Occipital lobe (tissue), 3 donors: ENCODE measurements at places on chromosomes 12 and 14. TPM values are rescaled to one million over a fixed set of nuclear protein-coding genes. Genes with fewer than 3 reads are reported as not detected.

GRCh38 chr12:15404485-15404884 is 82.2 kb downstream of the PTPRO start:
- DNase-seq = no peak

GRCh38 chr12:66500841-66501240 is 178.0 kb downstream of the GRIP1 start:
- DNase-seq = no peak

GRCh38 chr12:89873745-89874144 is 165.1 kb upstream of the ATP2B1 start:
- DNase-seq = no peak

GRCh38 chr12:128797119-128798118 is 26.3 kb downstream of the SLC15A4 start:
- no peak for DNase-seq

DNA sequence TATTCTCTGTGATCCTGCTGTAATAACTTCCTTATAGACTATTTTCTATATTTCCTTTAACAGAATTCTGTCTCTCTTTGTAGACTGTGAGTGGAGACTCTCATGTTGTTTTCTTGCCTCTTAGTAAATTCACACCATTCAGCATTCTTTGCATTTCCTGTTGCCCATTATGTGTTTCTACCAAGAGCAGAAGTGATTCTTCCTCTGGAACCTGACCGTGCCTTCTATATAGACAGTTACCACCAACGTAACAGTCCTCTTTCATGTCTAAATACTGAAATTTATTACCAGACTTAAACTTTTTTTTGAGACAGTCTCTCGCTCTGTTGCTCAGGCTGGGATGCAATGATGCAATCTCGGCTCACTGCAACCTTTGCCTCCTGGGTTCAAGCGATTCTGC is 31.1 kb downstream of the METAP2 start:
- DNase-seq = no peak

GRCh38 chr12:78958941-78959340 is 94.4 kb downstream of the SYT1 start:
- DNase-seq = no peak

DNA sequence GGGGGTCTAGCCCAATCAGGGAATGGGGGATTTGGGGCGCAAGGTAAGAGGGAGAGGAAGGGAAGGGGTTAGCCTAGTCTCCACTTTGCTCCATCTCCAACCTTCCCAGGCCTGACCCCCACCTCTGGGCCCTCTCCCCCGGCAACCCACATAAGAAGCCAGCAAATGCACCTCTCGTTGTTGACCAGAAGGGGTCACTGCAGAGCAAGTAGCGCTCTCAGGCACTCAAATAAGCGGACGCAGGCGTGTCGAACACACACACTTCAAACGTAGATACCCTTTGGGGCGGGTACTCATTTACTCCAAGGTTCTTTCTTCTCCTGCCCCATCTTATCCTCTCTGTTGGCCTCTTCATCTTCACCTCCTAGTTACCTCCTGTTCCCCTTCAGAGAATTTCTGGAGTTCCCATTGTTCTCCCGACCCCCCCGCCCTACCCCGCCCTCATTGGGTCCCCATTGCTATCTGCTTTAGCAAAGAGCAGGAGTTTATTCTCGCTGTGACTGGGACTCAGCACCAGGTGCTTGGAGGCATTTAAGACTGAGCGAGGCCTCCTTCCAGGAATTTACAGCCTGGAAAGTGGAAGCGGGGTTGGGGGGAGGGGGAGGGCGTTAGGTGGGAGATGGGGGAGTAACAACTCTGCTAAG is 1.5 kb upstream of the SRRM4 start:
- peak; percentile 42 for DNase-seq

GRCh38 chr14:96062010-96062409 is 22.8 kb downstream of the C14orf132 start:
- DNase-seq = no peak

GRCh38 chr14:101116065-101116464 is 212.5 kb upstream of the RTL1 start:
- DNase-seq = no peak

DNA sequence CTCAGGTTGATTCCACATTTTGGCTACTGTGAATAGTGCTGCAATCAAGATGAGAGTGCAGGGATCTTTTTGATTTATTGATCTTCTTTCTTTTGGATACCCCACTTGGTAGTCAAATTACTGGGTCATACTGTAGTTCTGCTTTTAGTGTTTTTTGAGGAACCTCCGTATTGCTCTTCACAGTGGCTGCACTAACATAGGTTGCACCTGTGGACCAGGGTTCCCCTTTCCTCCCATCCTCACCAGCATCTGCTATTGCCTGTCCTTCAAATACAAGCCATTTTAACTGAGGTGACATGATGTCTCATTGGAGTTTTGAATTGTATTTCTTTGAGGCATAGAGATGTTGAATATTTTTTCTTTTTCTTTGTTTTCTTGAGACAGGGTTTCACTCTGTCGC is 152.5 kb upstream of the TMEM132C start:
- no peak for DNase-seq

DNA sequence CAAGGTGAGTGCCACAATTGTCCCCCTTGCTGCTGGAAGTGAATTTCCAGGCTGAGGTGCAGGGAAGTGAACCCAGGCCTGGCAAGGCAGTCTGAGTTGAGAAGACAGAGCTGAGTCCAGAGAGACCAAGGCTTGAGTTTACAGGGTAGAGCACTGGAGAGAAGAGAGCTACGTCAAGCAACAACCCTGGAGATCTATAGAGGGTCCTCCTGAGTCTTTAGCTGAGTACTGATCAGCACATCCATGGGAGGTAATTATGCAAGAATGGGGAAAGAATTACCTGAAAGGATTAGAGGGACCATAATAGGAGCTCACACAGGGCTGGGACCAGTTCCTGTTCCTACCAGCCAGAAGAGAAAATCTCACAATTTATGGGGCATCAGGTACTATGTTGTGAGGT is 190.7 kb downstream of the NEDD1 start:
- DNase-seq = no peak

DNA sequence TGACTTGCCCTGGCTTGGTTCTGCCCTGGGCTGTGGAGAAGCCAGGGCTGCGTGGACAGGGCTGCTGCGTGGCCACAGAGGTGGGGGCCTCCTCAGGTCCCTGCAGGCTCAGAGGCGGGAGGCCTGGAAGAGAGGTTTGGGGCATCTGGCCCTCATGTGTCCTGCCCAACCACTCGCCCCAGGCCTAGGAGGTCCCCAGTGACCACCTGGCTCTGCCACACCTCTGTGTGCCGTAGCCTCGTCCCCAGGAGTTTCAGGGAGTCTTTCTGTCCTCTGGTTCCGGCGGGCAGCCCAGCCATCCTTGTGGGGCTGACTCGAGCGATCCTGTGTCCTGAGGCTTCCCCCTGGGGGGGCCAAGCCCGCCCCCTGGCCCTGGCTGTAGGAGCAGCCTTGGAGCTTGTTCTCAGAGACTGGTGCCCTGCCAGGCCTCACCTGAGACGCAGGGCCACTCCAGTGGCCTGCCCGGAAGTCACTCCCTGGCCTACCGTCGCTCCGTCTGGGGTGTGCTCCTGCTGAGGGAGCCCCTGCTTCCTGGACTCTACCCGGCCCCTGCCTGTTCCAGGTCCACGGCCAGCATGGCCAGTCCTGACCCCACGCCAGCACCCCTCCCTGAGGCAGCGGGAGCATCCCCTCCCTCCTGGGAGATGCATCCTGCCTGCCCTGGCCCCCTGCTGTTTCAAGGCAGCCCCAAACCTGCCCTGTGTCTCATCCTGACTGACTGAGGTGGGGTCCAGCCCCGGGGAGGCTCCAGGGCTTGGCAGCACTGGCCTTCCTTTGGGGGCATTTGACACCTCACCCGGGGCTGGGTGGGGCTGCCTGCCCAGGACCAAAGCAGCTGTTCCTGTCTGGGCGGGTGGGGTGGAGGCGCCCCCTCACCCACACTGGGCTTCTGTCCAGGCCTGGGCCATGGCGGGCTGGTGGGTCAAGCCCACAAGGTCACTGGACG is 13.9 kb downstream of the ASPG start:
- DNase-seq = no peak

- no peak for DNase-seq
Measured at GRCh38 chr12:113224955-113225354, 3.7 kb downstream of the TPCN1 start.

GRCh38 chr12:87806310-87806709 is 222.9 kb downstream of the C12orf50 start:
- DNase-seq = no peak

DNA sequence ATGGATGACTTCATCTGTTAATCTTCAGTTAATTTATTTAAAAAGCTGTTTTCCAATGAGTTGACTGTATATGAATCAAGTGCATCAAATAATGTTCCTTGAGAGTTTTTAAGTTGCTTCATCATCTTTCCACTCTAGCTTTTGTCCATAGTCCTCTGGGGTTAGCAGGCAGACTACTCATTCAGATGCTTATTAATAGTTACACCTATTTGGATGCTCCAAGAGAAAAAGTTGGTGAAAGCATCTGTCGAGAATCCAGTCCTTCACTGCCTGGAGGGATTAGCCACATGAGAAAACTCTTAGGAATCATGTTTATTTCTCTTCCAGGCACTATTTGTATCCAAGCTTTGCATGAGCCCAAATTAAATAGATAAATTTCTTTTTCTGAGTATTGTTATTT is 70.2 kb downstream of the DACT1 start:
- DNase-seq = no peak

DNA sequence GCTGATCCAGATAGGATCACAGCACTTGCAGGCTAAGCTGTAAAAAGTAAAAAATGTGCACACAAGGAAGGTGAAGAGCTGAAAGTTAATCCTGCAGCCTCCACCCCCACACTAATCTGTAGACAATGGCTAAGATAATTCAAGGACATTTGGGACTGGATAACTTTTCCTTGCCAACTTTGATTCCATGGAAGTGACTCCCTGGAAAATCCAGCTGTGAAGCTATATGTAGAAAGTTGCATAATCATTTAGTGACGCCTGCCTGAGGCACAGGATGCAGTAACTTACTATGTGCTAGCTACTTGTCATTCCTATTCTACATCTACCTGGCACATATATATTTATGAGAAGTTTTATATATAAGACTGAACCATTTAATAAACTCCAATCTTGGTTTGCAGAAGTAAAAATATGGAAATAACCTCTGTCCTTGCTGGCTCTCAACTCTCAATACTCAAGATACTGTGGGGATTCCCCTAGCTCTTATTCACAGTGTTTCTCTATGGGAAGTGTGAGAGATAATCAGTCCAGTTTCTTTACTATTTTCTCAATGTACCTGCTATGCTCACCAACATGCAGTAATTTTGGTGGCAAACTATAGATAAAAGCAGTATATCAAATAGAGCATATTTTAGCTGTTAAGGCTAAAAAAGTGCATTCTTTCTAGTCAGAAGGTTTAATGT is 14.8 kb downstream of the LDHB start:
- DNase-seq = no peak

- no peak for DNase-seq
Measured at GRCh38 chr12:6952863-6953441, 1.8 kb downstream of the PTPN6 start.

DNA sequence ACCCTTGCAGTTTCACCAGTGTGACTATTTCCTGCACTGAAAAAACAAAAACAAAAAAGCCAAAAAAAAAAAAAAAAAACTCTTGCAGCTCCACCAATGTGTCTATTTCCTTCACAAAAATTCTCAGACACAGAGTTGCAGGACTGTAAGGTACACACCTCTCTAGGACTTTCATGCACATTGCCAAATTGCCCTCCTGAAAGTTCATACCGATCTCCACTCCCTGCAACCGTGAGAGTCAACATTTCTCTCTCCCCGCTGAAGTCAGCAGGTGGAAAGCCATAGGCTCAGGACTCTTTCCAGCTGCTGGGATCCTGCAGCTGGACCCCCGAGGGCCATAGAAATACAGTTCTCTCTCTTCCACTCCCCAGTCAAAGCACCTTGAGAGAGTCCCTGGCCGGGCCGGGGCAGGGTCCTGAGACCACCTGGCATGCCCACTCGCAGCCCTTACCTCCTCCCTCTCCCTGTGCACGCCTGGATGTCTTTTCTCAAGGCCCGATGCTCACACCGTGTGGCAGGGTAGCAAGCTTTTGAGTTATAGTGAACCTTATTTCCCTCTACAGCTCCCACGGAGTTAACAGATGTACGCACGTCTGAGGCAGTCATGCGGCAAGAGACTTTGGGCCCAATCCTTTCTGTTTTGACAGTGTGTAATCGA is 23.6 kb downstream of the MMAB start:
- DNase-seq = no peak

GRCh38 chr12:69821456-69822159 is 3.4 kb upstream of the MYRFL start:
- no peak for DNase-seq

GRCh38 chr12:108573317-108573716 is 10.9 kb downstream of the ISCU start:
- DNase-seq = no peak

- DNase-seq = no peak
Measured at GRCh38 chr14:23259426-23259825, 21.7 kb downstream of the RNF212B start.

DNA sequence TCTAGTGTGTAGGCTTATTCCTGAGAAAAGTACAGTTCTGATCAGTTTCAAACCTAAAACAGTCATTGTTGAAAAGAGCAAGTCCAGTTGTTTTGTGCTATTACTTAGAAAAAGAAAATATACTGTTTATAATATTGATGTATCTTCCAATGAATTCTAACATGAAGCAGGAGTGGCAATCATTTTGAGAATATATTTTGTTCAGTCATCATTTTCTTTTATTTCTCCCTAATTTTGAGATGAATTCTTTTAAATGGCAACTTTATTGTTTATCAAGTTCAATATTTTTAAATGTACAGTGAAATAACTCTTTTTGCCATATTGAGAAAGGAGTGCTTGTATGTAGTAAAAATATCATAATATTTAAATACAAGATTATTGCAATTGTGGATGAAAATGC is 862.2 kb upstream of the MDGA2 start:
- no peak for DNase-seq

DNA sequence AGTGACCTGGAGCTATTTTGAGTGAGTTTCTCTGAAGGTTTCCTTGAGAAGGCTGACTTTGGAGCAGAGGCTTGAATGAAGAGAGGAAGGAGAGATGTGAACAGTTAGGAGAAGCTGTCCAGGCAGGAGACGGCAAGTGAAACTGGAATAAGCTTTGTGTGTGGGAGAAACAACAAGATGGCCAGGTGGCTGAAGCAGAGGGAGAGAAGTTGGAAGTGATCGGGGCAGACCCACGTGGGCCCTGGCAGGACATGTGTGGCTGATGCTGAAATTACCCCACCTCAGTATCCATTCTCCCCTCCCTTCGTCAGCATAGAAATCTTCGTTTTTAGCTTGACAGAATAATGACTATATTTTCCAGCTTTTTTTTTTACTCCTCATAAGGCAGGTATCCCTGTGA is 809.2 kb upstream of the TMEM132C start:
- DNase-seq = no peak

GRCh38 chr14:71702786-71703185 is 229.4 kb upstream of the RGS6 start:
- no peak for DNase-seq

- no peak for DNase-seq
Measured at GRCh38 chr12:91274916-91275315, 92.3 kb upstream of the DCN start.

Gene KRAS
- total RNA-seq = 53.0 TPM

Gene RHOJ
- 2.3 TPM for total RNA-seq

Gene ARHGAP9
- 0.94 TPM for total RNA-seq

Gene NRIP2
- 0.62 TPM for total RNA-seq

Gene PTHLH
- not detected for total RNA-seq

Gene SIVA1
- total RNA-seq = 21.2 TPM

Gene PLA2G1B
- total RNA-seq = not detected

Gene CIT
- total RNA-seq = 13.3 TPM

Gene OR8S1
- not detected for total RNA-seq

Gene LARP4
- 147 TPM for total RNA-seq
